A549 treated with Mapracorat at 1 μM for 4 hours (cell line): ENCODE measurements at places on chromosomes 13 and 19. TPM values are rescaled to one million over a fixed set of nuclear protein-coding genes. Genes with fewer than 3 reads are reported as not detected.

Gene C19orf67
- total RNA-seq: not detected in 5 replicates

Gene ATP4B
- total RNA-seq: not detected in 5 replicates

Gene CCDC8
- not detected in 5 replicates for total RNA-seq

Gene RGL3
- 1.1 to 3.0 TPM (median 1.7 TPM) in 5 replicates for total RNA-seq
